ENCODE measurements at places on chromosomes 11 and 22. TPM values are rescaled to one million over a fixed set of nuclear protein-coding genes. Genes with fewer than 3 reads are reported as not detected.

LAYN gene
- total RNA-seq = 34.4 TPM

APOL3 gene
- 9.7 TPM for total RNA-seq

SCO2 gene
- total RNA-seq = 3.0 TPM

DRICH1 gene
- not detected for total RNA-seq

CADM1 gene
- total RNA-seq = 8.4 TPM

THYN1 gene
- 77.8 TPM for total RNA-seq

NRGN gene
- 0.28 TPM for total RNA-seq

PRR33 gene
- not detected for total RNA-seq

UPK3A gene
- total RNA-seq = not detected

LMF2 gene
- total RNA-seq = 71.6 TPM

SCGB1A1 gene
- total RNA-seq = not detected

TRAPPC4 gene
- 115 TPM for total RNA-seq

RFPL2 gene
- total RNA-seq = not detected

AMOTL1 gene
- total RNA-seq = 38.6 TPM

HPX gene
- 0.30 TPM for total RNA-seq

ZNF195 gene
- 16.9 TPM for total RNA-seq

C11orf97 gene
- not detected for total RNA-seq

MS4A6A gene
- total RNA-seq = not detected

TECTA gene
- total RNA-seq = under 0.01 TPM

ELF5 gene
- total RNA-seq = not detected

CDKN1C gene
- total RNA-seq = 4.8 TPM

CFAP300 gene
- total RNA-seq = 5.3 TPM

Data from smooth muscle cell of the umbilical artery (primary cell).